ENCODE measurements at places on chromosomes 13 and 19. TPM values are rescaled to one million over a fixed set of nuclear protein-coding genes. Genes with fewer than 3 reads are reported as not detected.

DNA sequence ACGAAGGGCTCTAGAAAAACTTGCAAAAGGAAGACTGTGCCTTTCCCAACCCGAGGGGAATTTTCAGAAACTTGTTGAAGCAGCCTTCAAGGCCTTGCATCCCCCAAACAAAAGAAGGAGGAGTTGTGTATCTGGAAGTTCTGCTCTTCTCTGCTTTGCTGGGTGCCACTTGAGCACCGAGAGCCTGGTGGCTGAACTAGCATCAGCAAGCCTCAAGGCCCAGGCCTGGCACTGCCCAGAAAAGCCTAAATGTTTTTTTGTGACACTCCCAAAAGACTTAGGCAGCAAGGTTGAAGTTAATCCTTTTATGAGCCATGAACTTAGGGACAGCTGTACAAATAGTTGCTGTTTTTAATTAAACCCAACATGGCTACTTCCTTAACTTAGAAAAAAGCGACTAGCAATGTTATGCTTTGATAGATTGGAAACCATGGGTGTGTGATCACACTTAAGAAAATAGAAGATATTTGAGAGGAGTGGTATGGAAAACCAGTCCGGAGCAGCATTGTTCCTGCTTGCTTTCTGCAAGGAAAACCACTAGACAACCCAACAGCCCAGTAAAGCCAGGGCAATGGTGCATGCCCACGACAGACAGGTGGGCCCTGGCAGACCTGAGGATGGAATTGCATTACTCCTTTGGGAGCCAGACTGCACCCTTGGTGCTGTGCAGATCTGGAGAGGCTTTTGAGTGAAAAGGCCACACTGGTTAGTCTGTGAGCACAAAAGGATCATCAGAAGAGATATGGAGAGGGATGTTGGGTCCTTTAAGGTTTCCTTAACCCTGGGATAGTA lies 788 bp upstream of the DLEU7 start:
- no peak for DNase-seq

GRCh38 chr13:22964245-22964966 lies 216.4 kb upstream of the SGCG start:
- DNase-seq: peak; percentile 77

DNA sequence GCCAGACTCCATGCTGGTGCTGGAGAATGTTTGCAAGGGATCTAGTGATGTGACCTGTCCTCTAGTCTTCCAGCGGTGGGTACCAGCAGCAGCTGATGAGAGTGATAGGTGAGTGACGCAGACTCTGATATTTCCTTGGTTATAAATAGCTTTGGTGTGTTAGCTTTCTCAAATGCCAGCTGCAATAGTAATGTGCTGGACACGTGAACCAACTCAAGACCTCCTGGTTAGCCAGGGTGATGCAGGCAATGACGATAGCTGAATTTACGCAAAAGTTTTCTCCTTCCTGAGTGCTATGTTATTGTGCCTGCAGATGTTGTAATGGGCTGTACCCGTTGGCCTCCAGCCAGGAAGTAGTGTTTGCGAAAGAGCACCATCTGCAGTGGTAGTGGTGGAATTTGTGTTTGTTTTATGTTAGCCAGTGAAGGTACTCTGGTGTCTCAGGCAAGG lies 129.5 kb downstream of the CYSLTR2 start:
- DNase-seq: no peak

GRCh38 chr19:40662925-40663694 lies 27.3 kb downstream of the NUMBL start:
- DNase-seq: peak; percentile 96

- no peak for DNase-seq
These were observed 114.4 kb downstream of the ZDHHC20 start for GRCh38 chr13:21344662-21345176.

DNA sequence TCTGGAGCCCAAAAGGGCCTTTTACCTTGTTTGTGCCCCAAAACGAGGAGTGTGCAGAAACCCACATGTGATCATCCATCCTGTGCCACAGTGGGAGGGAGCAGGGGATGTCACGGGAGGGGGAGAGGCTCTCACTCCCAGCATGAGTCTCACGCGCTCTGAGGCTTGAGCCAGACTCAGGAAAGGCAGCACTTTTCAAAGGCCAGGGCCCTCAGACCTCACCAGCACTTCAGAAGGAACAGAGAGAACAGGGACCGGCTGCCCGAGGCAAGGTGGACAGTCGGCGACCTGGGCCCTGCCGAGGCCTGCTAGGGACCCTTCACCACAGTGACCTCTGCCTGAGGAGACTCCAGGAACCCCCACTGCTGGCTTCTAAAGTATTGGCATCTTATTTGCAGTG lies 71.7 kb upstream of the WASF3 start:
- no peak for DNase-seq

GRCh38 chr13:93951108-93951507 lies 528.4 kb downstream of the DCT start:
- no peak for DNase-seq

- DNase-seq: no peak
These were observed 12.0 kb downstream of the DOT1L start for GRCh38 chr19:2175742-2176141.

- DNase-seq: no peak
These were observed 4.8 kb downstream of the FCHO1 start for GRCh38 chr19:17755977-17756670.

DNA sequence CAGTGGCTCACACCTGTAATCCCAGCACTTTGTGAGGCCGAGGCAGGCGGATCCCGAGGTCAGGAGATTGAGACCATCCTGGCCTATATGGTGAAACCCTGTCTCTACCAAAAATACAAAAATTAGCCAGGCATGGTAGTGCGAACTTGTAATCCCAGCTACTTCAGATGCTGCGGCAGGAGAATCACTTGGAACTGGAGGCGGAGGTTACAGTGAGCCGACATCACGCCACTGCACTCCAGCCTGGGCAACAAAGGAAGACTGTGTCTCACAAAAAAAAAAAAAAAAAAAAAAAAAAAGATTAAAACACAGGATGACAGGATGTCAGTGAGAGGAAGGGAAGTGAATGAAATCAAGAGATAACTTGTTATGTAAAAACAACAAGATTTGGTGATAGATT lies 1158.5 kb downstream of the PCDH9 start:
- no peak for DNase-seq

GRCh38 chr19:45118106-45118505 lies 25.1 kb downstream of the PPP1R37 start:
- DNase-seq: no peak

- no peak for DNase-seq
These were observed 11.6 kb downstream of the WTIP start for GRCh38 chr19:34493038-34493648.

GRCh38 chr13:91698767-91699166 lies 300.3 kb downstream of the GPC5 start:
- DNase-seq: no peak

DNA sequence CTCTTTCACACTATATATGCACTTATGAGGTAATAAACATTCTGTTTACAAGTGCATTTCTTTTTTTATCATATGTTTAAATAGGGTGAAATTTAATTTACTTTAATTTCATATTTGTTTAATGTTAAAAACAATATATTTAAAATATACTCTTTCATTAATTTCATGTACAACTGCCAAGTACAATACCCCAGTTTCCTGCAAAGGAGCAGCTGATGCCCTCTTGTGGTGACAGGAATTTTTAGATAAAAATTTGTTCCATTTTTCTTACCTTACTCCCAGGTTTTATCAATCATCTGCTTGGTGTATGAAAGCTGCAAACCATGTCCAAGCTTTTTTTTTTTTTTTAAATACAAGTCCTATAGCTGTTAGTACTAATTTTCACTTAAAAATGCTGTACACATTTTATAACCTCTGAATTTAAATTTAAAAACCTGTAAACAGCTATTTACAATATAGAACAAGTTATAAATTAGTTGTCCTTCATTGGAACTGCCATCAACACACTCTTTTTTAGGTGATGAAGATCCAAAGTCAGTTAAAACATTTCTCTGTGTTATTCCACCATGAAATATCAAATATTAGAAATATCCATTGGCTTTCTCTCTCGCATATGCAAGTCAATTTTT lies 4.9 kb downstream of the PCDH20 start:
- DNase-seq: no peak

GRCh38 chr19:3359015-3359918 lies 7.1 kb upstream of the NFIC start:
- peak; percentile 83 for DNase-seq

GRCh38 chr13:62336507-62336906 lies 920.9 kb upstream of the PCDH20 start:
- DNase-seq: no peak

DNA sequence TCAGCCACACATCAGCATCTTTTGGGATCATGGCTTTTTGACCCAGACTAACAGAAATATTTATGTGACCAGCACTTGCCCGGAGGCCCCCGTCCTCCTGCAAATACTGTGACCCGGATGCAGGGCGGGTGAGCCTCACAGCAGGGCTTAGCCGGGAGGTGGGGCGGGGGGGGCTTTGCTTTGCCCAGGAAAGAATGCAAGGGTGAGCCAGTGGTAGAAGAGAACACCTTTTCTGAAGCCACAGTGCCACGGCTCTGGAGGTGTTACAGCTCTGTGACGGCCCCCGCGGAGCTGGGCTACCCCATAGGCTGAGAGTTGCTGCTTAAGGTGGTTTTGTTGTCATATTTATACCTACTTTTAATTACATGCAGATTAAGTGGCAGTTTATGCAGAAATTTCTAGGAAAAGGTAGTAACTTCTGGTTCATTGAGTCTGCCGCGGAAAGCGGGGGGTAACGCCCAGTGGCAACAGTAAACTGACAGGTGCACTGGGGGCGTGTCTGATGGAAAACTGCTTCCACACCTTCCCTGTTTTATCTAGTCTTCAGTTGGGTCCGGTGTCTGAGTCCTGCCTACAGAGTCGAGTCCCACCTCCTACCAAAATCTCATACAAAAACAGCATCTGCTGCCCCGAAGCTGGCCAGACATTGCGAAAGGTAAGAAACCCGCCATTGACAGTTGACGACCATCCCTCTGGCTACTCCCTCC lies 187.9 kb downstream of the TEX29 start:
- DNase-seq: peak; percentile 62

Gene TICAM1
- total RNA-seq: 6.2 TPM

Gene CYP4F12
- total RNA-seq: not detected

Gene KLK8
- not detected for total RNA-seq

Gene EHD2
- 440 TPM for total RNA-seq

Gene ABHD17A
- 63.4 TPM for total RNA-seq

Gene MBD3L3
- total RNA-seq: not detected

Gene MIPEP
- total RNA-seq: 14.0 TPM

Gene ZNF570
- total RNA-seq: 7.3 TPM

Gene ZNF556
- total RNA-seq: not detected

Gene SIGLEC12
- not detected for total RNA-seq

Gene FUT1
- not detected for total RNA-seq

Gene FFAR1
- total RNA-seq: not detected

Gene C19orf81
- not detected for total RNA-seq
